LHCN-M2 (cell line): ENCODE measurements at places on chromosomes 12 and 14. TPM values are rescaled to one million over a fixed set of nuclear protein-coding genes. Genes with fewer than 3 reads are reported as not detected.

GRCh38 chr14:100654025-100654813 is 67.0 kb upstream of the BEGAIN start:
- DNase-seq: no peak

Gene HSPB8
- 10.9 and 11.4 TPM in 2 replicates for total RNA-seq

DNA sequence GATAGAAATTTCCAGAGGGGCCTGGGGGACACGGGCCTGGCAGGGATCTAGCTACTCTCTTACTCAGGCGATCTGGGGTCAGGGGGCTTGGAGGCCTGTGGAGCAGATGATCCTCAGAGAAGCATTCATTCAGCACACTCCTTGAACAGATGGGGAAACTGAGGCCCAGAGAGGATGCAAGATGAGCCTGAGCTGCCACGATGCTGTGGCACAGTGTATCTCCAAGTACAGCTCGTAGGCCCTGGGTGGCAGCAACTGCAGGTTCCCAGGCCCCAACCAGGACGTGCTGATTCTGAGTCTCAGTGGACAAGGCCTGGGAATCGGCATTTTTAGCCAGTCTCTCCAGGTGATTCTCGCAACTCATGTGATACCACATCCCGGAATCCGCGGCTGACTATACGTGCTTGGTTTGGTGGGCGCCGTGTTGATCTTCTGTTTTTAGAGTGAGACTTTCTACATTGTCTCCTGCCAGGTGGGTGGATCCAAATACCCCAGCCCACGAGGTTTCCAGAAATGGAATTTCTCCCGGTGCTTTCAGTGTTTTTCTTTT is 22.5 kb downstream of the ADGRD1 start:
- no peak for DNase-seq

Gene CNTN1
- not detected in 2 replicates for total RNA-seq
